SW 1271 (cell line): ENCODE measurements at places on chromosomes 16 and 17.

GRCh38 chr16:78147911-78148401 is 48.5 kb downstream of the WWOX start:
- no peak for DNase-seq

GRCh38 chr16:54237-54581 is 581 bp downstream of the SNRNP25 start:
- DNase-seq: no peak

DNA sequence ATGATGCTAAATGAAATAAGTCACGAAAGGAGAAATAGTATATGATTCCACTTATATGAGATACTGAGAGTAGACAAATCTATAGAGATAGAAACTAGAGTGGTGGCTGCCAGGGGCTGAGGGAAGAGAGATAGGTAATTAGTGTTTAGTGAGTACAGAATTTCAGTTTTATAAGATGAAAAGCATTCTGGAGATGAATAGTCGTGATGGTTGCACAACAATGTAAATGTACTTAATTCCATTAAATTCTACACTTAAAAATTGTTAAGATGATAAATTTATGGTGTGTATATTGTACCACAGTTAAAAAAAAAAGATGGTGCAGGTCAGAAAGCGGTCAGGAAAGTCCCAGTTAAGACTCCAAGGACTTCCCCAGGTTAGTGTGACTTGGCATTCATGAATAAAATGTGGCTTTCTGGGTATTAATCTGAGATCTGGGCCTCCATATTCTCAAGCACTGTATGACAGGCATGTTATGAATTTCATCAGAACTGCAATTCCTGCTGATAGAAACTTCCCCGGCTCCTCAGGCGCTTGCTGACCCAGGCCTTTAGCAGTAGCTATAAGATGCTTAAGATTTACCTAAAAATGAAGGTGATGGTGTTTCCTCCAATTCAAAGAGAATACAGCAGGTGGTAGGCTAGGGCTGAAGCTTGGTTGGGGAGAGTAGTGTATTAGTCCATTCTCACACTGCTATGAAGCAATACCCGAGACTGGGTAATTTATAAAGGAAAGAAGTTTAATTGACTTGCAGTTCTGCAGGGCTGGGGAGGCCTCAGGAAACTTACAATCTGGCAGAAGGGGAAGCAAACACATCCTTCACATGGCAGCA is 115.3 kb upstream of the SOX9 start:
- no peak for DNase-seq

DNA sequence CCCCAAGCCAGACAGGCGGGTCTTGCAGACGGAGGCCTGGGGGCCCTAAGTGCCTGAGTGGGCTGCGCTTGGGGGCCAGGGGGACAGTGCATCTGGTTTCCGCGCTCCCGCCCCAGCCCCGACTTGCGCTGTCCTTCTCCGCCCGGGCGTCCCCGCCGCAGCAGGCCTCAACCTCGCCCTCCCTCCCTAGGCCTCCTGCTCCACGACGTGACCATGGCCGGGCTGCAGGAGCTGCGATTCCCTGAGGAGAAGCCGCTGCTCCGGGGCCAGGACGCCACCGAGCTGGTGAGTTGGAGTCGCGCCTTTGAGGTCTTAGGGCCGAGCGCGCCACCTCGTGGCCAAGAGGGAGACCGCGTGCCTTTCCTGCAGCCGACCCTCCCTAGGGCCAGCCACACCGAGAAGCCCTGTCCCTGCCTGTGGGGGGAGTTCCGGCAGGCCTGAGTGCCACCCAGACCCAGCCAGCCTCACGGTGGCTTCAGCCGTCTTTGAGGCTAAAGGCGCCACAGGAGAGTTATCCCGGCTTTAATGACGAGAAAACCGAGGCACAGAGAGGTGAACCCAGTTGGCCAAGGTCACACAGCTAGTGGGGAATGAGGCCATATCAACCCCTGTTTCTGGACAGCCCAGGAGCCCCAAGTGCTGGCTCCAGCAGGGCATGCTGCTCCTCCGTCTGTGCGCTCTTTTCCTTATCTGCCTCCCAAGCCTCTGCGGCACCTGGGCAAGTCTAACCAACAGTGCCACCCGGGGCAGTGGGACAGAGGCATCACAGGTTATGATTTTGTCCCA is 12.2 kb upstream of the NDRG4 start:
- peak; percentile 42 for DNase-seq

DNA sequence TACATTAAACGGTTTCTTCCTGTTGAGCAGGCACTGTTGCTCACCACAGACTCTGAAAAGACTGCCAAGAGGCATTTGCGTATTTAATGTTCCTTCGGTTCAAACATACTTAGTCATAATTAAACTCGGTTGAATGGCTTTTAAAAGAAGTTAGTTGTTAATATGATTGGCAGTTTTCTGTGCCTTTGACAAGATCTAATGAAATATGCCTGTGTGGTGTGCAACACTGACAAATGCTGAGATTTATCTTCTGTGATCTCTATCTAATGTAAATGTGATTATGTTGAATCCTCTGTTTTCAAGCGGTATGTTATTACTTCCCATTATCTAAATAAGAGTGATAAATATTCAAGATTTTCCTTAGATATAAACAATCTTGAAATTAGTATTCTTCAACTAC is 1046.6 kb downstream of the CDH8 start:
- DNase-seq: no peak

- no peak for DNase-seq
Observed at GRCh38 chr16:17607075-17607509, 136.3 kb upstream of the XYLT1 start.

GRCh38 chr17:43170140-43170765 is 761 bp upstream of the NBR1 start:
- peak; percentile 87 for DNase-seq

GRCh38 chr17:37562016-37562745 is 47.0 kb downstream of the SYNRG start:
- DNase-seq: no peak

- DNase-seq: peak; percentile 41
Observed at GRCh38 chr17:80270836-80271235, 10.2 kb downstream of the RNF213 start.

DNA sequence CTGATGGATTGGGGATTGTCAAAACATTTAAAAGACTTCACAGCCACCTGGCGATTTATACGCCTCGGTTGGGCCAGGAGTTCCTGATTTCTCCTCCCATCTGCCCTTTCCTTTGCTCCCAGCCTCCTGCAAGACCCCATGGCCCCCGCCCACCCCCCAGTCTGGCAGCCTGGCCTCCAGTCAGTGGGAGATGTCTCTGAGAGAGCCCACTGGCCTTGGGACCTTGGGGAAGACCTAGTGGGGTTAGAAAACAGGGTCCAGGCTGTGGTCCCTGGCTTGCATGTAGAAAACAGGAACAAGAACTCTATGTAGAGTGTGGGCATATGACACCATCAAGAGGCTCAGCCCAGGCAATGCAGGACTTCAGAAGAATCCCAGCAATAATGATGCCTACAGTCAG is 209.4 kb upstream of the C16orf82 start:
- DNase-seq: no peak

DNA sequence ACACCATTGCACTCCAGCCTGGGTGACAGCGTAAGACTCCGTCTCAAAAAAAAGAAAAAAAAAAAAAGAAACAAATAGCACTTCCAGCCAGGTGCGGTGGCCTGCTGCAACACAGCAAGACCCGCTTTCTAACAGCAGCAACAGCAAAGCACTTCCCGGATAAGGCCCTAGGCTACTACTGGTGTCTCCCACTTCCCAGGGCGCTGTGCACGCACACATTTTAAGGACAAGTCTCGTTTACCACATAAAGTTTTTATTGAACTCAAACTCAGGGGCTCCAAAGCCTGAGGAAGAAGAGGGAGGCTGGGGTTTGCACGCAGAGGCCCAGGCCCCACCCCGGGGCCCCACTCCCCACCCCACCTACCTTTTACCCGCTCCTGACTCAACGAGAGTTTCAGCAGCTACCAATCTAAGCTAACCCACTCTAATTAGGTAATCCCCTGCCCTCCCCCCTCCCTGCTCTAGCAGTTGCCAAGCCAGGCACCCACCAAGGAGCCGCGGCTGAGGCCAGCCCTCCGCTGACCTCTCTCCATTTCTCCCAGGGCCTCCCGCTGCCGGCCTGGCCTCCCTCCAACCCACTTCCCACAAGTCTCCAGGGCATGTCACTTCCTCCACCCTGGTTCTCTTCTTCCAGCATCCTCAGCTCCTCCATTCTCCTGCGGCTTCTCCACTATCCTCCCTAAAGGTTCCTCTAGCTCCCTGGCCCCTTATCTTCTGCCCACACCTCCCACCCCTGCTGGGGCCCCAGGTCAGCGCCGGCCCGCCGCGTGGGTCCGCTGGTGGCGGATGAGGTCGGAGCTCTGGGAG is 2.4 kb downstream of the ZNF768 start:
- DNase-seq: no peak

- no peak for DNase-seq
Observed at GRCh38 chr17:65459677-65460347, 101.6 kb downstream of the AXIN2 start.

DNA sequence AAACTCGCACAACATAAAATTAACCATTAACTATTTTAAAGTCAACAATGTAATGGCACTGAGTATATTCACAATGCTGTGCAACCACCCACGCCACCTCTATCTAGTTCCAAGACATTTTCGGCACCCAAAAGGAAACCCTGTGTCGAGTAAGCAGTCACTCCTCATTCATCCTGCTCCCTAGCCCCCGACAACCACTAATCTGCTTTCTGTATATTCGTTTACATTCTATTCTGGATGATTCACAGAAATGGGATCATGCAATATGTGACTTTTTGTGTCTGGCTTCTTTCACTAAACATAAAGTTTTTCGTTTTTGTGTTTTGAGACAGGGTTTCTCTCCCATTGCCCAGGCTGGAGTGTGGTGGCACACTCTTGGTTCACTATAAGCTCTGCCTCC is 42.2 kb upstream of the HAPSTR1 start:
- DNase-seq: no peak

DNA sequence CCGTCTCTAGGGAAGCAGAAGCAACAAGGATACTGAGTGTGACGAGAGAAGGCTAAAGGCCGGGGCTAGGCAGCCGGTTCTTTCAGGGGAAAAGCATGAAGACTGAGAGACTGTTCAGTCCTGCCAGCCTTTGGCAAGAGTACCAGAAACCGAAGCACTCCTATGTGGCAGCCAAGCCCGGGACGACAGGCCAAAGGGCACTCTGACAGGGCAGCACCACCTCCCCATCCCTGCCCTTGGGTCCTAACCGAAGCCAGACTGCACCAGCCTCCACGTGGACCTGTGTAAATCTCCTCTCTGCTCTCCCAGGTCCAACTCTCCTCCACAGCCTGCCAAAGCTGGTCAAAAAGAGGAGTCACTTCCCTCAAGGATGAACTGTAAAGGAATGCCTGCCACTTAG is 23.5 kb upstream of the ALOX15 start:
- no peak for DNase-seq

DNA sequence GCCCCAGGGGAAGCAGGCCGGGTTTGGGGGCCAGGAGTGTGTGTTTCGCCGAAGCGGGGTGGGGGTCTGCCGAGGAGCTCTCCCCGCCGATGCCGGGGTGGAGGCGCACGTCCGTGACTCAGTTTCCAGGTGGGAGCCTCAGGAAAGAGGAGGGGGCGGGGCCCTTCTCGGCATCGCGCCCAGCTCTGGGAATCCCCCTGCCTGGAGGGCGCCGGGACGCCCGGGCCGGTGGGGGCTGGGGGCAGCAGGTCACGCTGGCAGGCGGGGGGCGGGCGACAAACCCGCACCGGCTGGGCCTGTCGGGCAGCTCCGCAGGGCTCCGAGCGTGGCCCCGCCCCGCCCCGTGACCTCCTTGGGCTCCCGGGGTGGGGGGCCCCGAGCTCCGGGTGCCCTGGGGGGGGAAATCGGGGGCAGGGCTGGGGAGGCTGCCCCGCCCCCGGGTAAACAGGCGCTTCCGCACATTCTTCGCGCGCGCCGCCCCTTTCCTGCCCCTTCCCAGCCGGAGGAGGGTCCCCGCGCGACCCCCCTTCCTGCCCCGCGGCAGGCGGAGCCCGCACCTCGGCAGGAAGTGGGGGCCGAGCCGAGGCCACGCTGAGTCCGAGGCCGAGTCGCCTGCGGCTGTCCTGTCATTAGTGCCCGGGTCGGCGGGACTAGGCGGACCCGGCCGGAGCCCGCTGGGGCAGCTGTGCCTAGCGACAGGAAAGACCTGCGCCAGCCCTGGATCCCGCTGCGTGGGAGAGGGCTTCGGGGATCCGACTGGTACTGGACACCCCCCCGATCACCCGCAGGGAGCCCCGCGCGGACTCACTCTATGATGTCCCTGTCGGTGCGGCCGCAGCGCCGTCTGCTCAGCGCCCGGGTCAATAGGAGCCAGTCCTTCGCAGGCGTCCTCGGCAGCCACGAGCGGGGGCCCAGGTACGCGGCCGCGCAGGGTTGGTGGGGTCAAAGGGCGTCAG is 9.3 kb downstream of the RIPOR1 start:
- DNase-seq: peak; percentile 41

- DNase-seq: no peak
Observed at GRCh38 chr17:296906-297690, 55.5 kb downstream of the RPH3AL start.

- no peak for DNase-seq
Observed at GRCh38 chr17:74451557-74451956, 14.9 kb upstream of the CD300A start.

- no peak for DNase-seq
Observed at GRCh38 chr17:81218991-81219390, 3.8 kb downstream of the CEP131 start.

- DNase-seq: no peak
Observed at GRCh38 chr16:76125871-76126270, 151.3 kb upstream of the CNTNAP4 start.

DNA sequence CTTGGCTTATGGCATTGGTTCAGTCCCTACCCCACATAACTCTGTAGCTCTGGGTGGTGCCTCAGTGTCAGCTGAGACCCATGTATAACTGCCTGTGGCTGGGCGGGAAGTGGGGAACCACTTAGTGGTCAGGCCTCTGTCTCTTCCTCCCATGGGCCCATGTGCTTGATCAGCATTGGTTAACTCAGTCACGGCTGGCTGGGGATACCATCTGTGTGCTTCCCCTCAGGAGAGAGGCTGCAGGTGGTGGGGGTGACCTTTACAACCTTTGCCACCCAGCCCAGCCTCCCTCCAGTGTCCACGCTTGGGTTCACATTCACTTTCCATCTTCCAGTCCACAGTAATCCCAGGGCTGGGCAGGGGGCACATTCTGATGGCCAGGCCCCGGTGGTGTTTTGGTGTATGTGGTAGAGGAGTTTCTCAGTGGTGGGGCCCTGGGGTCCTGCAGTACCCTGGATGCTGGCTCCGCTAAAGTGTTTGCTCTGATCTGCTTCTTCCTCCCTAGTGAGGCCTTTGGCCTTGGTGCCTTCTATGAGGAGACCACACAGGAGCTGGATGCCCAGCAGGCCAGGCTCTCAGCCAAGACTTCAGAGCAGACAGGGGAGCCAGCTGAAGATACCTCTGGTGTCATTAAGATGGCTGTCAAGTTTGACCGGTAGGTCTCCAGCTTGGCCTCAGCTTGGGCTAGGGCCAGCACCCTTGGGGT is 10.2 kb upstream of the NFATC3 start:
- no peak for DNase-seq
